Cerebellar cortex (tissue), 1 donor: ENCODE measurements at places on chromosomes 16 and 17.

- no peak for DNase-seq
Observed at GRCh38 chr16:85477801-85478363, 135.2 kb upstream of the GSE1 start.

GRCh38 chr17:74623693-74624093 lies at the start of gene CD300E:
Gene CD300E (minus strand): TSS chr17:74623738. CDS start chr17:74623621, 117 bp downstream.
- DNase-seq: no peak

DNA sequence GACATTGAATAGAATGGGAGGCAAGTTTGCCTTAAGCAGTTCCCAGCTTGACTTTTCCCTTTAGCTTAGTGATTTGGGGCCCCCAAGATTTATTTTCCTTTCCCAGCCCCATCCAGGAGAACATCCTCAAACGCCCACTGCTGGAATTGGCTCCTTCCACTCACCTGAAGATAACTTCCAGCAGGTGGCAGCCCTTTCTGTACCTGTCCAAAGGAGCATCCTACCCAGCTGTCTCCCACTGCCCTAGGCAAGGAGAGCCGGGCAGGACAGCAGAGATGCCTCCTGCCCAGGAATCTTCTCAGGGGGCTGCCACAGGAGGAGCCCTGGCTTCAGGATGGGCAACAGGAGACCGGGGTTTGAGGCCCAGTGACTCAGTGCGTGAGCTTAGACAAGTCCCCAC lies 6.4 kb downstream of the CACNG5 start:
- DNase-seq: no peak

GRCh38 chr17:16374146-16374938 lies 6.5 kb upstream of the UBB start:
- no peak for DNase-seq

DNA sequence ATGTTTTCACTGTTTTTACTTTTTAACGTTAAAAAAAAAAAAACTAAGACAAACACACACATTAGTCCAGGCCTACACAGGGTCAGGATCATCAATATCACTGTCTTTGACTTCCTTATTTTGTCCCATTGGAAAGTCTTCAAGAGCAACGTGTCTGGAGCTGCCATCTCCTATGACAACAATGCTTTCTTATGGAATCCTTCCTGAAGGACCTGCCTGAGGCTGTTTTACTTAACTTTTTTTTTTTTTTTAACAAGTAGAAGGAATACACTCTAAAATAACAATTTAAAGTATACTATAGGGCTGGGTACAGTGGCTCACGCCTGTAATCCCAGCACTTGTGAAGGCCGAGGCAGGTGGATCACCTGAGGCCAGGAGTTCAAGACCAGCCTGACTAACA lies 71.8 kb upstream of the BCAR1 start:
- DNase-seq: no peak

- DNase-seq: no peak
Observed at GRCh38 chr16:89352091-89352681, 134.7 kb downstream of the ZNF778 start.

- DNase-seq: peak; percentile 75
Observed at GRCh38 chr16:71540-72401, 660 bp downstream of the RHBDF1 start.

DNA sequence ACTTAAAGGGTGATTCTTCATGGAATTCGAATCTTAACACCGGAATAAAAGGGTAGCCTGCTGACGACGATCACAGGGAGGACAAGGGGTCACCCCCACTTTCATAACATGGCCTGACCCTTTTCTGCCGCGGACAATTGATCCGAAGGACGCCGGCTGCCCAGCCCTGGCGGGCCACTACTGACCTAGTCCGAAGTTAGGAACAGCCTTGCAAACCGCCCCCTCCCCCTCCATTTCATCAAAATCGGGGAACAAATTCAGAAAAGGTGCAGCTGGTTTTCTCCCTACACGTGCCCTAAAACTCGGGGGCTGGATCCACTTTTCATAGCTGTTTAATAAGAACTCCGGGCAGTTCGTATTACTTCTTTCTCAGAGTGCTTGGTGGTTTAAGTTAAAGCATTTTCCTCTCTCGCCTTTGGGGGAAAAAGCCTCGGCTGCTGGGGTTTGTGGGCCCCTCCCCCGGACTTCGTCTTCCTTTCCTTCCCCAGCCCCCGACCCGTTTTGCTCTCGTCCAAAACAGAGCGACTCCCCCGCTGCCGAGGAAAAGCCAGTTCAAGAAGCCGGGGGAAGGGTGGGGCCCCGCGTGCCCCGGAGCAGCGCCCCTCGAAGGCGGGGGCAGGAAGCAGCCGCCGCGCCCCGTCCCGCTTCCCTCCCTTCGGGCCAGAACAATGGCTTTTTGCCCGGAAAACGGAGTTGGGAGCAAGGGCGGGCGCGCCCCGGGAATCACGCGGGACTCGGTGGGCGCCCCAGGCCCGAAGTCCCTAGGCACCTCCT lies 641 bp upstream of the CBX2 start:
- DNase-seq: no peak

DNA sequence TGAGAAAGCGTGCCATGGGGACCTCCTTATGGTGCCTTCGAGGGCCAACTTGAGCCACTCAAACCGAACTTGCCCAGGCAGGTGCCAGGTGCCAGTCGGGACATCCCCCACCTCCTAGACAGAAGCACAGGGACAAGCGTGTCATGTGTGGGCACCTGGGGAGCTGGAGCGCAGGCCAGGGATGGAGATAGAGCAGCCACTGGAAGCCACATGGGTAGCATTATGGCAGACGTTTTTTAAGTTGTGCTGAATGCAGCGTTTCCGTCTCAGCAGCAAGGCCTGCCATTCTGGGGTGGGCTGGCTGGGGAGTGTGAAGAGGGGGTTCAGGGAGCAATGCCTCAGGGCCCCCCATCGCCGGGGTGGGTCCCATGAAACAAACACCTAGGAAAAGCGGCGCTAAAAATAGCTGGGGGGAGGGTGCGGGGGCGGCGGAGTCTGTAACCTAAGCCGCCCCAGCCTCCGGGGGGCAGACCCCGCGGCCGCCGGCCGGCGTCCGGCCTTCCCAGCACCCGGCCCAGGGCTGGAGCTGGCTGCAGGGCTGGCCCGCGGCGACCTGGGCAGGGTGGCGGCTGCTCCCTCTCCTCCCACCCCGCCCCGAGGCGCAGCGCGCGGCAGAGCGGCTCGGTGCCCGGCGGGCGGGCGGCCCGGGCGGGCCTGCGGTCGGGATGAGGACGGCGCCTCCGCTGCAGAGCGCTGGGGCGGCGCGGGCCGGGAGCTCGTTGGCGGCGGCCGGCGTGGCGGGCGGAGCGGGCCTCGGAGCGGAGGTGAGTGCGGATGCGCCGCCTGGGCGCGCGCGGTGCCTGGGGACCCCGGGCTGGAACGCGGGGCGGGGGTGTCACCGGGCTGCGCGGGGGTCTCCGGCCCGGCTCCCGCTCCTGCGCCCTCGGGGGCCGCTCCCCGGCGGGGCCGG lies at the start of gene ZNF469:
Gene ZNF469 (plus strand): TSS at position 469 of the 910 bp plus-strand sequence. CDS start 44,512 bp downstream, outside the sequence.
- no peak for DNase-seq

DNA sequence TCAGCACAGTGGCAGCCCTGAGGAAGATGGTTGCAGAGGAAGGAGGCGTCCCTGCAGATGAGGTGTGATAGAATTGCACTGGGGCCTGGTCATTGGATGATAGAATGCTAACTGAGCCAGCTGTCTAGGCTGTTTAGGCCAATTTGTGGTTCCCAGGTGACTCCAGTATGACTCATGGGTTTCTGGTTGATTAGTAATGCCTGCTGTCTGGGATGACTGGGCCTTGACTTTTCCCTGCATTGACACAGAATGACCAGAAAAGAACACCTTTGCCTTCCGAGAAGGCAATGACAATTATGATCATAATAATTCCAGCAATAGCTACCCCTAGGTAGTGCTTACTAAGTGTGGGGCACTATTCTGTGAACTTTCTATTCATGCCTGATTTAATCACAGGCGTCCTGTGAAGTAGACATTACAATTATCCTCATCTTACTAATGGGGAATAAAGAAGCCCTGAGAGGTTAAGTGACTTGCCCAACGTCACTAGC lies 31.5 kb downstream of the USP43 start:
- DNase-seq: no peak

GRCh38 chr17:80857756-80858171 lies 133.9 kb upstream of the CHMP6 start:
- no peak for DNase-seq

GRCh38 chr17:74740173-74740572 lies 3.1 kb downstream of the RAB37 start:
- no peak for DNase-seq

- DNase-seq: no peak
Observed at GRCh38 chr16:12406158-12406557, 397.5 kb downstream of the CPPED1 start.

- no peak for DNase-seq
Observed at GRCh38 chr16:76303637-76304314, 26.6 kb downstream of the CNTNAP4 start.
